ENCODE measurements at places on chromosomes 5 and 9.

- DNase-seq: no peak
These were observed 519 bp downstream of the ZER1 start for GRCh38 chr9:128771094-128771721.

GRCh38 chr9:18346745-18347144 lies 127.2 kb upstream of the ADAMTSL1 start:
- DNase-seq: no peak

DNA sequence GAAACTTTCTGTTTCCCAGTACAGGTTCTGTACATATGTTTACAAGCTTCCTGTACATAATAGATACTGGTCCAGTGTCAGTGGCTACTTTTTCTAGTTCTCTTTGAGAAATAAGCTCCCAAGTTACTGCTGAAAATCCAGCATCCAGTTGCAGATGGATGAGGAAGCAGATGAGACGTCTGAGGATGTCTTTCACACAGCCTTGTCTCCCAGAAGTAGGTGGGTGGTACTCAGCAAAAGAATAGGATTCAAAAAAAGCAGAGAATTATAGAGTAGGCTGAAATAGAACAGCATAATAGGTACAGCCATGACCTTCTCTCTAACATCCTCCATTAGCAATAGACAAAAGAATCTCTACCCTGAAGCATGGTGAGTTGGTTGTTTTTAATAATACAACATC lies 77.7 kb downstream of the BRINP1 start:
- DNase-seq: no peak

DNA sequence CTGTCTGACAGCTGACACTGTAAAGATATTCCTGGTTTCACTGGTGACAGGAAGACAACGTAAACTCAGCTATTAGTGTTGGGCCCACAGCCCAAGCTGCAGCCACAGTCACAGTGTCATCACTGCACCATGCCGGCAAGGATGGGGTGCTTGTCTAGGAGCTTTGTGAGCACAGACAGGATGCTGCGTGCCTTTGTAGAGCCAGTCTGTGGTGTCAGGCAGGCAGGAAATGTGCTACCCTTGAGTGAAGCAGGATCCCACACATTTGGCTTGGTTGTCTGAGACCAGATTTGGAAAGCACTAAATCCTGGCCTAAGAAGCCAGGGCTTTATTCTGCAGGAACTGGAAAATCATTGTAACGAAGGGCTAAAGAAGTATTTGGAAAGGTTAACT lies 121.6 kb upstream of the ADAMTS16 start:
- peak; percentile 22 for DNase-seq

- peak; percentile 75 for DNase-seq
These were observed 203.0 kb upstream of the VLDLR start for GRCh38 chr9:2418619-2419018.
